ENCODE measurements at places on chromosomes 6 and 20.

GRCh38 chr6:89375427-89376267, 23.1 kb upstream of the UBE2J1 start:
- DNase-seq, result no peak

DNA sequence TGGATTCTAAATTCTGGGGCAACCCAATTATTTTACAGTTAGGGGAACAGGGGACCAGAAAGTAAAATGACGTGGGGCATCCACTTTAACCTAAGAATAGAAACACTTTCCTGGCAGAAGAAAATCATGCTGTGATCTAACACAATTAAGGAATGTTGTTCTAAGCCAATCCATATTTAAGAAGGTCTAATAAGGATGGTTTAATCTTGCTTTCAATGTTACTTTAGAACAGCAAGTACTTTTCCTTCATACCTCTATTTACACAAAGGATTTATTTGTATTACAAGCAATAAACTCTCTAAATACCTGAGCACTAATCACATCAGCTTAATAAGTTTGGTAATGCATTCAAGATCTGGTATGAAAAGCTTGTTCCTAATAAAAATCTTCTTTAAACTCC, 32.4 kb downstream of the SLC2A12 start:
- DNase-seq, result no peak

DNA sequence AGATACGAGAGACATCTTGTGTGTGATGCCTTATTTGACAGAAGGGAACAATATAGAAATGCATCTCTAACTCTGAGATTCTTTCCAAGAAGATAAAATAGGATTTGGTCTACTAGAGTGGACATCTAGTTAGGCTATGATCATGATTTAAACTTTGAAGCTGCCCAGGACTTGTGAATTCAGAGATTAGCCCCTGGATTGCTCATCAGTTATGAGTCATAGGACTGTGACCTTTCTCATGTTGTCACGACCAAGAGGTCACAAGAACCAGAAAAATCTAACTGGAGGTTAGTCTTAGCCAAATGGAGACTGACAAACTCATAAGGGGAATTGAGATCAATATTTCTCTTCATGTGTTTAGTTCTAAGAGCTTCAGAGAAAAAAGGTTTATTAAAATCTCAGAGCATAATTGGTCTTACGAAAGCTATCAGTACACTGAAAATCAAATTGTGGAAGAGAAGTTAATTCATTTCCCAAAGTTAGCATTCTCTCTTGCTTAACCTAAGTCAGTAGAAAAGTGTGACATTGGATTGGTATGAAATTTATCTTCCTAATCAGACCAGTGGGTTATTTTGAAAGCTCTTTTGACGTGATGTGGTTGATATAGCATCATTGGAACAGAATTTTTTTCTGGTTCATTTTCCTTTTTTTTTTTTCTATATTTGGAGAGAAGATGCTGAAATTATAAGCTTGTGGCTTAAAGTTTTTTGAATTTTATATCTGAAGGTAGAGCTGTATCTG, 245.7 kb downstream of the RNF144B start:
- DNase-seq, result no peak

GRCh38 chr20:38231531-38232121, 28.9 kb downstream of the KIAA1755 start:
- no peak for DNase-seq

GRCh38 chr20:25072226-25072811, 9.6 kb downstream of the VSX1 start:
- no peak for DNase-seq

DNA sequence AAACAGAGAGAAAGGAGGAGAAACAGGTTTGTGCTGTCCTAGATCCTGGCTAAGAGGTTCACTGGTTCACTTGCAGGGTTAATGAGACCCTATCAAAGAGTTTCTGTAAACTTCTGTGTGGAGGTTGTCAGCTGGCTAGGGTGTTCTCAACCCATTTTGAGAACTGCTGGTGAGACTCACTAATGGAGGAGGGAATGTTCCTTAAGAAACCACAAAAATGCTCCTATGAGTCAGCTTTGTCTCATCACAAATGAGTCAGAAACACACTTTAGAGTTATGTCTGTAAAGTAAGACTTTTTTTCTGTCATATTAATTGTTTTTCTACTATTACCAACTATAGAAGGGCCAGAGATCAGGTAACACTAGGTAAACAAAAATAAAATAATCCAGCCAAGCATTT, 884.4 kb downstream of the PHF3 start:
- DNase-seq, result no peak

GRCh38 chr6:101779051-101779844, 385.7 kb downstream of the GRIK2 start:
- no peak for DNase-seq

DNA sequence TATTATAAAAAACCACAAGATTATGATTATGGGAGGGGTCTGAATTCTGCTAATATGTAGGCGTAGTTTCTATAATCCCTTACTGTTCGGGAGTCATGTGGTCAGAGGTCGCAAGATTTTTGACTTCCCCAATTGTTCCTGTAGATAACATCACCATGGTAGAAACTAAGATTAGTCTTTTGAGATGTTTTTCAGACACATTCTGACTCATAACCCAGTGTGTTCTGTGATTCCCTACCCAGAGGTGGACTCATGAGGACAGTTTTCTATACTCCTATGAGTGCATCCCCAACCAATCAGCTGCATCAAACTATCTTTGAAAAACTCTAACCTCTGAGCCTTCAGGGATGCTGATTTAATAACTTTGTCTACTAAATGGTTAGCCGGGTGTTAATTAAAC, 175.5 kb downstream of the RFPL4B start:
- DNase-seq, result no peak

GRCh38 chr6:56278171-56278591, 30.8 kb upstream of the COL21A1 start:
- DNase-seq, result no peak

GRCh38 chr6:160039441-160039840, 70.6 kb downstream of the IGF2R start:
- no peak for DNase-seq

- DNase-seq, result no peak
These were observed 62.9 kb upstream of the ADGRG6 start for GRCh38 chr6:142238881-142239280.

DNA sequence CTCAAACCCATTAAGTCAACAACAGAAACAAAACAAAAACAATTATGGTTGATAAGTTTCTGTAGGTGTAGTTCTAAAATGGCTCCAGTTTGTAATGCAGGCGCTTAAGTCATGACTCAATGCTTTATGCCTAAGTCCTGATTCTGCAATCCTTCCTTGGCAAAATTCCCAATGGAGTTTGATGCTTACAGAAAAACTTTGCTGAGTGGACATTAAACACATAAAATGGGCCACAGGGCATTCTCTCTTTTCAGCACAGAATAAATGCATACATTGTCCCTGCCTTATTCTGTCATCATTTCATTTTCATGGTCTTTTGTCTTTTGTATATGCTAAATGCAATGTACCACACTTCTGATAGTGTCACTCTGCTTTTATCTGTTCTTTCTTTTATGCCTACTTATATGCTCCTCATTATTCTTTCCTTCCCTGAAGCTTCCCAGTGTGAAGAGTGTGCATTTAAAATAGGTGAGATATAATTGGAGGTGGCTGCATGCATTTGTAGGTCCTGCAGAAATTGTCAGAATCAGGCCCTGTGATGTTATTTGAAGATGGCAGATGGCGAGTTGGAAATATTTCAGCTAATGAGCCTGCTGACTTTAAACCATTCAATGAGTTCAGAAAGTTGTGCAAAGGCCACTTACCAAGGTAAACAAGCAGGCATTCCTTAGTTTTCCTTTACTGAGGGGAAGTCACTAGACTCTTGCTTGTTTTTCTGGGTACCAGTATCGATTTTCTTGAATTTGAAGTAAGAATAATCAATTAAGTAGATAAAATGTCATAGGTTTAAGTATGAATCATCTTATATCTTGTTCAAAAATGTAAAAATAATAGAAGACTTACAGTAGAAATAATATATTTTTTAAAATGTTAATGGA, 313.1 kb downstream of the TRDN start:
- DNase-seq, result no peak

- DNase-seq, result no peak
These were observed 188.2 kb downstream of the NFATC2 start for GRCh38 chr20:51354191-51354768.

GRCh38 chr20:42889517-42889916, 300.2 kb downstream of the PTPRT start:
- DNase-seq, result no peak

DNA sequence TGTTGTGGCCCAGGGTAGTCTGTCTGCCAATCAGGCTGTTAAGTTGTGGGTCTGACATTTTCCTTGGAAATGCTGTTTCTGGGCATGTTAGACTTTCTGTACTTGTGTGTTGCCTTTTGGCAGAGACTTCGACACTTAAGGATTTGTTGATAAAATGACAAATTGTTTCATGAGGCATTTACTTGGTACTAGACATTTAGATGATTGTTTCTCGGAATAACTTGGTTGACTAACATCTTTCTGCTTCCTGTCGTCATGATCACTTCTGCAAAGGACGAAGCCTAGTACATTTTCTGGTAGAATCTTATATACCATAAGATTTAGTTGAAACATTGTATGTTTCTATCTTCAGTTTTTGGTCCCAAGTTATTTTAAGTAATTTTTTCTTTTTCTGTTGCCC, 34.1 kb downstream of the UTRN start:
- DNase-seq, result no peak

DNA sequence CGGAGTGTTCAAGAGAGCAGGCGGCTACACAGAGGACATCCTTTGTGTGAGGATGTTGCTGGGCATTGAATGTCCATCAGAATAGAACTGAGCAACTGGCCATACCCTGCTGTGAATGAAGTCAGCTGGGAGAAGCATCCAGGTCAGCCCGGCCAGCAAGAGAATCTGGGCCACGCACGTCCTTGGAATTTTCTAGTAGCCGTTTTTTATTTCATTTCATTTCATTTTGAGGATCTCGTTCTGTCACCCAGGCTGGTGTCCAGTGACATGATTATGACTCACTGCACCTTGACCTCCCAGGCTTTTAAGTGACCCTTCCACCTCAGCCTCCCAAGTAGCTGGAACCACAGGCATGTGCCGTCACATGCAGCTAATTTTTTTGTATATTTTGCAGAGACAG, 97.9 kb downstream of the SSR1 start:
- DNase-seq, result no peak

DNA sequence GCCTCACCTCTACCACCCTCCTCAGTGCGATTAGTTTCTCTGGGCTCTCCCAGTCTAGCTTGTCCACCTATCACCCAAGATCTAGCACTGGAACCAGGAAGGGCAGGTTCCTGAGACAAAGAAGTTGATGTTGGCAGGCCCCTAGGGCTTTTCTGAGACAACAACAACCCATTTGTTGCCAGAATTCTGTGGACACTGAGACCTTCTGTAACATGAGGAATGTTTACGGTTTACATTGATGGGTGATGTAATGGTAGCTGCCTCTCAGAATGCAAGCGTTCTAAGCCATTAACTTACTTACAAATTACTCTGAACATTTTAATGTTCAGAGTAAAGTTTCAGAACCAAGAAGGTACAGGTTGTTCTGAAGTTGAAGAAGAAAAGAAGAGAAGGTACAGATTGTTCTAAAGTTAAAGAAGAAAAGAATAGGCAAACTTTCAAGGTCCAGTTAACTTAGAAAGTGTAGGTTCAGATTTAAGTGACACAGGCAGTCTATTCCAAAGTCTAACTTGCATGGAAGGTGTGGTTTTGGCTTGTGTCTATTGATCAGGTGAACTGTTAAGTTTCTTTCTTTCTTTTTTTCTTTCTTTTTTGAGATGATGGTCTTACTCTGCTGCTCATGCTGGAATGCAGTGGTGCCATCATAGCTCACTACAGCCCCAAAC, 3.7 kb upstream of the MED23 start:
- DNase-seq, result no peak

DNA sequence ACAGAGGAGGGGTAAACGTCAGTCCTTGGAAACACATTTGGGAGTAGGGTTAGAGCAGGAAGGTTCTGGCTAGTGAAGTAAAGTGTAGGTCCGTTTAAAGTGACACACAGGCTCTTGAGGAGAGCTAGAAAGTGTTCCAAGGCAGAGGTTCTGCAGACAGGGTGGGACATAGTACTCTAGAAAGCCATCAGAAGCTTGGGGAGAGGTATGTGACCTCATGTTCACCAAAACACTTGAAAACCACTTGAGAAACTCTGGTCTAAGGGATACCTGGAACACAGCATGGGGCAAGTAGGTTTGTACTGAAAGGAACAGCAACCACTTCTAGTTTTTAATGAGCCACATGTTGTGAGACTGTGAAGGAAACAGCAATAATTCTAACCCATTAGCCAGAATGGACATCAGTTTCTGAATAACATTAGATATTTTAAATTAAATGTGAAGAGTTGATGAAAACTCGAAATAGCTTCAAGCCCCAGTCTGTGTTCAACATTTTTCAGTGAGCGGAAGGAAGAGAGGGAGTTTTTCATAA, 49.0 kb downstream of the SOBP start:
- DNase-seq, result no peak

- no peak for DNase-seq
These were observed 382.8 kb downstream of the CDH26 start for GRCh38 chr20:60341062-60341461.

GRCh38 chr6:129368076-129368475, 341.9 kb downstream of the ARHGAP18 start:
- DNase-seq, result no peak
